ENCODE measurements at places on chromosomes 13 and 19.
A peak's percentile ranks its signal among the peaks of the same experiment; 100 is the strongest.

DNA sequence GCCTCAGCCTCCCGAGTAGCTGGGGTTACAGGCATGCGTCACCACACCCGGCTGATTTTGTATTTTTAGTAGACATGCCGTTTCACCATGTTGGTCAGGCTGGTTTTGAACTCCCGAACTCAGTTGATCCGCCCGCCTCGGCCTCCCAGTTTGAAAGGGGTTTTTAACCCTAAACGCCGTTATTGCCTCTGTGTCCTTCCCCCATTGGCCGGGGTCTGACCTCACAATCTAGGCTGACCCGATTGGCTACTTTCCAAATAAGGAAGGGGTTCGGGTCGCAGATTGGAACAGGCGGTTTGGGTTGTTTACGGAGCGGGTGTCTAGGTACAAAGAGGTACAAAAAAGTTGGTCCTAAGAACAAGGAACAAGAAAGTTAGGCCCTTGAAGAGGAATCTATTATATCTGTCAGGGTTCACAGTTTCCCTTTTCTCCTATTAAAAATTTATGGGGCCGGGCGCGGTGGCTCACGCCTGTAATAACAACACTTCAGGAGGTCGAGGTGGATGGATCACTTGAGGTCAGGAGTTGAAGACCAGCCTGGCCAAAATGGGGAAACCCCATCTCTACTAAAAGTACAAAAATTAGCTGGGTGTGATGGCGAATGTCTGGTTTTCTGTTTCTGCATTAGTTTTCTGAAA, 1.0 kb downstream of the ZNF253 start:
- DNase-seq: peak; percentile 26

DNA sequence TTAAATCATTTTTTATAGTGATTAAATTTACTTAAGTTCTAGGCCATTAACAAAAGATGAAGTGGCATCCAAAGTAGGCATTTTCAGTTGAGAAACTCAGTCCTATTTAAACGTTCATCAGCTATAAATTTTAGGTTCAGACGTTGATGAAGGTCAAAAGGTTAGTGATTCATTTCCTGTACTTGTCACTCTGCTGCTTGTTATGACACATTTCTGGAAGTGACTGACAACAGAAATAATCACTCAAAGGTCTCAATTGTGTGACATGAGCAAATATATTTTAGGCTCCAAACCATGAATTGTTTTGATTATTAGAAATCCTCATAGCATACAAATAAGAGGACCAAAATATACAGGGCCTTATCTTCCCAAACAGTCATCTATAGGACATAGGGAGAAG, 10.3 kb upstream of the EDNRB start:
- no peak for DNase-seq

DNA sequence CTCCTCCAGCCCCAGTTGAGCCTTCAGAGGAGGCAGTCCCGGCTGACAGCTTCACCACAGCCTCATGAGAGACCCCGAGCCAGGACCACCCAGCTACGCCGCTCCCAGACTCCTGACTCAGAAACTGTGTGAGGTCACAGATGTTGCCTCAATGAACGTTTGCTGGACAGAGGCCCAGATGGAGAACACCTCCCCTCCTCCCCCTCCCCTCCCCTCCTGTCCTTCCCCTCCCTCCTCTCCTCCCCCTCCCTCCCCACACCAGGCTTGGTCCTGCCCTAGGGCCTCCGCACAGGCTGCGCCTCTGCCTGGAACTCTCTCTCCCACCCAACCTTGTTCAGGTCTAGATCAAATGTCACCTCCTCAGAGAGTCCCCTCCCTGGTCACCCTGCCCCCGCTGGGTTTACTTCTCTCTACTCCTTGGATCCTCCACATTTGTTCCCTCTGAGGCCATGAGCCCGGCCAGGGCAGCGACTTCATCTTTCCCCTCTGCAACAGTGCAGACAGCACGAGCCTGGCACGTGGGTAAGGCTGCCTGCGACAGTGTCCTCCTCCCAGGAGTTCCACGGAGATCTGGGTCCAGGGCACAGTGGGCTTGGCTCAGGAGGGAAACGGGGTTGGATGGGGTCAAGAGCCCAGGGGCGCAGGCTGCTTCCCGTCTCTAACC, 17.4 kb downstream of the PIP5K1C start:
- no peak for DNase-seq

GRCh38 chr13:97255515-97256021, 33.4 kb downstream of the MBNL2 start:
- DNase-seq: no peak

- DNase-seq: peak; percentile 81
Measured at GRCh38 chr19:11089254-11090013, at the start of gene LDLR. Gene LDLR, plus strand, starts transcription at chr19:11089463. Its CDS starts 86 bp downstream, at chr19:11089549.

GRCh38 chr13:30421093-30422053, 920 bp upstream of the UBE2L5 start:
- peak; percentile 37 for DNase-seq

DNA sequence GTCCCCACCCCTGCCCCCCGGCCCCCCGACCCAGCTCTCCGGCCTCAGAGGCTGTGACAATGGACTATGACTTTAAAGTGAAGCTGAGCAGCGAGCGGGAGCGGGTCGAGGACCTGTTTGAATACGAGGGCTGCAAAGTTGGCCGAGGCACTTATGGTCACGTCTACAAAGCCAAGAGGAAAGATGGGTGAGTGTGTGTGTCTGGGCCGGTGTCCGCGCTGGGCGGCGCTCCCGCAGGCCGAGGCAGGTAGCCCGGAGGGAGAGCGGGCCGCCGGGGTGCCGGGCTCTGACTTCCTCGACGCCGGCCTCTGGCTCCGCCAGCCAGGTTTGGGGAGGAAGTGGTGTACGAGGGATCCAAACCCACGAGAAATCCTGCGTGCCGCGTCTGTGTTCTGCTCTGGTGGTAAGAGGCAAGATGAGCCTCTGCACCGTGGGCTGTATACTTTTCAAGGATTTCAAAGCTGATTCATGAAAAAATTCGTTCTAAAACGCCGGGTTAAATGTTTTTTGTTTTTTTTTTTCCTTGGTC, 718 bp downstream of the CDK8 start:
- DNase-seq: peak; percentile 38

GRCh38 chr19:28737021-28737895, 475.7 kb downstream of the UQCRFS1 start:
- DNase-seq: no peak

- DNase-seq: no peak
Measured at GRCh38 chr13:40445557-40445990, 220.9 kb downstream of the FOXO1 start.

GRCh38 chr19:33470686-33471085, 50.9 kb downstream of the PEPD start:
- no peak for DNase-seq
